ENCODE measurements at places on chromosomes 4 and X.

- no peak overlapping the region for H3K4me3 ChIP-seq
- H3K4me1 ChIP-seq, result no peaks in the 10 kb centered on the region
These were observed 79.6 kb downstream of the VCX2 start for GRCh38 chrX:8091510-8091909.

GRCh38 chr4:107736037-107736436 lies 16.0 kb upstream of the PAPSS1 start:
- no peaks in the 10 kb centered on the region for H3K36me3 ChIP-seq
- no peak overlapping the region for H3K27ac ChIP-seq
- no peak overlapping the region for H3K4me3 ChIP-seq
- no peak for DNase-seq
- no peaks in the 10 kb centered on the region for H3K4me1 ChIP-seq

DNA sequence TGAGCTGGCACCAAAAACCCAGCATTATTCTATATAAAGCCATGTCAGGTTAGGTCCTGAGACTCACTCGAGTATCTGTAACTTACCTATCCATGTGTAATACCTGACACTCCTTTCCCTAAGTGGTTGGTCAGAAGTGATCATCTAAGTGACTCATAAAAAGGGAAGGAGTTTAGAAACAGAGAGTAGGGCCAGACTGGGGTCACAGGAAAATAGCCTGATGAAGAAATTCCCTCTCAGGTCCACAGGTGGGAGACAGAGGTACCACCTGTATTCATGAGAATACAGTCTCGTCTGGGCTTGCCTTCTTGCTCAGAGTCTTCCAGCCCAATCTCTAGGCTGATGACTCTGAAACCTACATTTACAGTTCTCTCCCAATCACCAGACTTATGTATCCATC lies 161.8 kb upstream of the MAP3K15 start:
- H3K27ac ChIP-seq, result no peak overlapping the region
- DNase-seq, result no peak
- peaks cover 22% of the 10 kb centered on the region for H3K36me3 ChIP-seq
- H3K4me1 ChIP-seq, result peaks cover 72% of the 10 kb centered on the region
- H3K4me3 ChIP-seq, result no peak overlapping the region

DNA sequence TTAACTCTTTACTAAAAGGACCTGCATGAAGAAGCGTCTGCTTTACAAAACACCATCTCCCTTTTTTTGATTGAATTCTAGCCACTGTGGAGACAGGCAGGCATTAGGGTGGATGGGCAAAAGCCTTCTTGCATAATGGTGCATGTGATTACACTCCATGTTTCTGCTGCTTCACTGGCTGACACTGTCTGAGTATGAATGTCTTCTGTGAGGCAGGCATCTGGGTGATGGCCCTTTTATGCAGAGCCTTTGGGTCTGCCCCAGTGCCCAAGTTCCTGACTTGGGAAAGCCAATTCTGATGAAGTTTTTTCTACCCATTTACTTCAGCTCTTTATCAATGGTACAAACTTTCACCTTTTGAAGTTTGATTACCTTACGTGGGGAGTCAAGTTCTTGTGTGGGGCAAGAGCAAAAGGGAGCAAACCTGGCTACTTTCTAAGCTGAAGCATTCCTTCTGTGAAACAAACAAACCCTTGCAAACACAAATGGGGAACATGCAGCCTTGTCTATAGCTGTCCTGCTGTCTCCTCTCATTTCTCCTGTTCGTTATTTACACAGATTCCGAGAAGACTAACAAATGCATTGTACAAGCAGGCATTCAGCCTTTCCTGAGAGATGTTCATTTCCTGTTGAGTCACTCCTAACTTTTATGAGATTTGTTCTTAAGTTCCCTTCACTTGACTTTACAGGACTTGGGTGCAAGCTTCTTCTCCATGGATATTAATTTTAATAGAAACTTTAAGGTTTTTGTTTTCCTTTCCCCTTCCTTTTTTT lies 301.9 kb downstream of the TLL1 start:
- DNase-seq, result no peak
- no peaks in the 10 kb centered on the region for H3K4me1 ChIP-seq
- no peak overlapping the region for H3K4me3 ChIP-seq
- no peaks in the 10 kb centered on the region for H3K36me3 ChIP-seq

GRCh38 chr4:139333046-139333445 lies 30.8 kb upstream of the NDUFC1 start:
- no peak for DNase-seq
- H3K4me1 ChIP-seq, result peaks cover 44% of the 10 kb centered on the region
- peaks cover 42% of the 10 kb centered on the region for H3K36me3 ChIP-seq
- H3K4me3 ChIP-seq, result no peak overlapping the region
- H3K27ac ChIP-seq, result peak overlapping the region; percentile 42

GRCh38 chrX:19514791-19515614 lies at the start of gene MAP3K15:
Gene MAP3K15 (minus strand): TSS chrX:19515508. CDS start chrX:19515261, 247 bp downstream.
- H3K4me1 ChIP-seq, result no peaks in the 10 kb centered on the region
- peak within 1 kb of the TSS; percentile 48 for H3K4me3 ChIP-seq
- H3K27ac ChIP-seq, result no peak within 1 kb of the TSS
- H3K27me3 ChIP-seq, result peaks cover 21% of the 10 kb centered on the region
- peak; percentile 46 for DNase-seq

GRCh38 chr4:24551492-24552289 lies 32.7 kb downstream of the DHX15 start:
- H3K4me3 ChIP-seq, result no peak overlapping the region
- no peaks in the 10 kb centered on the region for H3K27me3 ChIP-seq
- H3K4me1 ChIP-seq, result peaks cover 42% of the 10 kb centered on the region

- no peaks in the 10 kb centered on the region for H3K27me3 ChIP-seq
- no peak overlapping the region for H3K27ac ChIP-seq
- H3K36me3 ChIP-seq, result no peaks in the 10 kb centered on the region
- no peak overlapping the region for H3K4me3 ChIP-seq
These were observed 68.3 kb downstream of the FMR1NB start for GRCh38 chrX:148049441-148049840.

DNA sequence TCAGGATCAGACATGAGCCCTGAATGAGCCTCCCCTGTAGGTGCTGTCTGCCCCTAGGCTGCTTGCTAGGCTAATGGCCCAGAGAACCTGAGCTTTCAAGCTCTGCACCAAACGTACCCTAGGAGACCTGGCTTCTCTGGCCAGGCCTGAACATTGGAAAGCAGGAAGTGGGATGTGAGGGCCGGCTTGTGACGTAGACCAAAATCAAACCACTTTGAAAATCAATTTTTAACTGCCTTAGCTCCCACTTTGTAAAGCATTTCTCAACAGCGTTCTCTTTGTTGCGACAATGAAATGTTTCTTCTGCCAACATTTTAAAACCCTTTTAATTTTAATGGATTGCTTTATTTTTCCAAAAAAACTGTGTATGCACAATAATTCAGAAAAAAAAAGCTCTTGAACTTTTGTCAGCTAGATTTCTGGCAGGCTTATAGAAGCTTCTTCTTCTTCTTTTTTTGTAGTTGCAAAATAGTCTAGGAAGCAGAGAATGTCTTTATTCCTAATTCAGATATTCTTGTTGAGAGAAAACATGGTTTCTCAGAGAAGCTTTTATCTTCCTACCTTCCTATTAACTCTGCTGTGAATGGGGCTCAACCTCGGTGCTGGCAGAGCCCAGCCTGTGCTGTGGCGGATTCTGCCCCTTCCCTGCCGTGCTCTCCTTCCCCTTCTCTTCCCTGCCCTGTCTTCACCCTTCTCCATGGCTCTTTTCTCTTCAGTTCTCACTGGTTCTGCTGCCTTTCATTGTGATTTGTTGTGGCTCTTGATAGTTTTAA lies 145.2 kb upstream of the SFRP2 start:
- no peak overlapping the region for H3K4me3 ChIP-seq
- no peak for DNase-seq
- no peak overlapping the region for H3K27ac ChIP-seq
- no peaks in the 10 kb centered on the region for H3K36me3 ChIP-seq

DNA sequence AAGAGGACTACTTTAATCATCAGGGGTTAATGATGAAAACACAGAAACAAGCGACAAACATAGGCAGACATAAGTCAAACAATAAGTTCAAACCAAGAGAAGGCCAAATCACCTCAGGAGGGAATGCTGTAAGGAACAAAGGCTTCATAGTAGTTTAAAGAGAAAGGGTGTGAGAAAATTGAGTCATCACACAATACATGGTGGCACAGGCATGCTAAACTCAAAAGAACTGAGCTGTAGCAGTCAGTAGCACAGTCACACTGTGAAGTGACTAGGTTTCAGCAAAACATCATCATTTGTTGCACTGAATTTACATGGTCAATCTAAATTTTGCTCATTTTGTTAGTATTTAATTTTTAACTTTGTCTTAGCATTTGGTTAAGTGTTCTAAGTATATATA lies 24.2 kb downstream of the SMC1A start:
- no peak overlapping the region for H3K4me3 ChIP-seq
- no peaks in the 10 kb centered on the region for H3K4me1 ChIP-seq
- H3K36me3 ChIP-seq, result peaks cover 41% of the 10 kb centered on the region
- DNase-seq, result no peak
- H3K27me3 ChIP-seq, result no peaks in the 10 kb centered on the region
- H3K27ac ChIP-seq, result peak overlapping the region; percentile 37

DNA sequence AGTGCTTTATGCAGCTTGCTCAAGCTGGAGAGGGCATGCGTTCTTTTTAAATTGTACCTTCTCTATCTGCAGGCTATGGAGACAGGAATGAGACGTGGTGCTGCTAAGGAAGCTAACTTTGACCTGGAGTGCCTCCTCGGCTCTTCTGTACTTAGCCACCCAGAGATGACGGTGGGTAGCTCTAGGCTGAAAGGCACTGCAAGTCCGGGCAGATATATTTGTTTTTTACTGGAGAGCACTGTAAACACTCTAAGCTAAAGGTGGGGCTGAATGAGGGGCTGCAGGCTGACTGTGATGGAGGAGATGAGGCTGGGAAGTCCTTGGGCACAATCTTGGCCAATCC lies 12.1 kb downstream of the ELF4 start:
- peaks cover 3% of the 10 kb centered on the region for H3K36me3 ChIP-seq
- no peak for DNase-seq
- H3K4me3 ChIP-seq, result no peak overlapping the region

GRCh38 chr4:10084651-10085358 lies 31.8 kb downstream of the WDR1 start:
- no peak overlapping the region for H3K4me3 ChIP-seq
- peaks cover 52% of the 10 kb centered on the region for H3K36me3 ChIP-seq
- H3K4me1 ChIP-seq, result no peaks in the 10 kb centered on the region

GRCh38 chr4:124183926-124184325 lies 528.6 kb downstream of the ANKRD50 start:
- DNase-seq, result no peak
- no peak overlapping the region for H3K27ac ChIP-seq
- H3K27me3 ChIP-seq, result no peaks in the 10 kb centered on the region
- no peak overlapping the region for H3K4me3 ChIP-seq

DNA sequence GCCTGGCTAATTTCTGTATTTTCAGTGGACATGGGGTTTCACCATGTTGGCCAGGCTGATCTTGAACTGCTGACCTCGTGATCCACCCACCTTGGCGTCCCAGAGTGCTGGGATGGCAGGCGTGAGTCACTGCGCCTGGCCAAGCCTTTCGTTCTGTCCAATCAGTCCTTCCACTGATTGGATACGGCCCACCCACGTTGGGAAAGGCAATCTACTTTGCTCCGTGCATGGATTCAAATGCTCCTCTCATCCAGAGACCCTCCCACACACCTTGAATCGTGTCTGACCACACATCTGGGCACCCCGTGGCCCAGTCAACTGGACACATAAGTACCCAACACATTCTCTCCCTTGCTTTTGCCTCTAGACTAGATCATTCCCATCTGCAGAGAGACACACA lies 74.9 kb downstream of the CRLF2 start:
- no peaks in the 10 kb centered on the region for H3K4me1 ChIP-seq
- DNase-seq, result no peak
- H3K27ac ChIP-seq, result no peak overlapping the region

- DNase-seq, result no peak
- no peak overlapping the region for H3K27ac ChIP-seq
- no peaks in the 10 kb centered on the region for H3K27me3 ChIP-seq
- no peaks in the 10 kb centered on the region for H3K4me1 ChIP-seq
These were observed 355.1 kb downstream of the HS3ST1 start for GRCh38 chr4:11073621-11074051.

- DNase-seq, result peak; percentile 75
- H3K27me3 ChIP-seq, result peaks cover 17% of the 10 kb centered on the region
- no peaks in the 10 kb centered on the region for H3K4me1 ChIP-seq
- H3K4me3 ChIP-seq, result no peak within 1 kb of the TSS
- no peaks in the 10 kb centered on the region for H3K36me3 ChIP-seq
- H3K27ac ChIP-seq, result no peak within 1 kb of the TSS
These were observed at the start of gene GPR78 for GRCh38 chr4:8580321-8581093. Gene GPR78 (plus strand): TSS chr4:8580392. CDS start chr4:8580983, 591 bp downstream.

- H3K4me3 ChIP-seq, result no peak overlapping the region
- H3K27me3 ChIP-seq, result no peaks in the 10 kb centered on the region
- H3K4me1 ChIP-seq, result no peaks in the 10 kb centered on the region
- peak; percentile 54 for DNase-seq
- no peaks in the 10 kb centered on the region for H3K36me3 ChIP-seq
These were observed 19.2 kb downstream of the PNMA6E start for GRCh38 chrX:153381684-153382532.

DNA sequence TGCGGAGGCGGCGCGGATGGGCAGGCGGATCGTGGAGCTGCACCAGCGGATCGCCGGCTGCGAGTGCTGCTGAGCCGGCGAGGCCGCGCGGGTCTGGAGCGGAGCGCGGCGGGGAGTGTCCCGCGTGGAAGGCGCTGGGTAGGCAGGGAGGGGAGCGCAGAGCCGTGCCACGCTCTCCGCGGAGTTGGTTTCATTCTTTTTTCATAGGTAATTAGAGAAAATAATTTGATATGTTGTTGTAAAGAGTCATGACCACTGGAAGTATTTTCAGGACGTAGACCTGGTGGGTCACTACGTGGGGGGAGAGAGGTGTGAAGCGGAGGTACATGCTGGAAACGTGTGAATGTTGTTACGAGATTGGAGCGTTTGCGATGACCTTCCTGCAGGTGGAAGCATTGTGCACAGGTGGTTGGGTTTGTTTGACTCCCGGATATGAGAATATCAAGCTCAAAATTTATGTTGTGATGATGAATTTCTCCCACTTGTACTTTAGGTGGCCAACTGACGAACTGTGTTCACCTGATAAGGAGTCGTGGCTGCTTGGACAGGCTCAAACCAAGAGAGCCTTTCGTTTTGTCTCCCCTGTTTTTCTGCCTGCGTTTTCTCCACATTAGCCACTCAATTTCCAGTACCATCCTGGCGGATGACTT lies 19.1 kb upstream of the S100P start:
- H3K27ac ChIP-seq, result peak overlapping the region; percentile 90
- DNase-seq, result peak; percentile 80
- H3K27me3 ChIP-seq, result no peaks in the 10 kb centered on the region
- H3K36me3 ChIP-seq, result peaks cover 45% of the 10 kb centered on the region
- H3K4me3 ChIP-seq, result peak overlapping the region; percentile 93
- peaks cover 42% of the 10 kb centered on the region for H3K4me1 ChIP-seq

DNA sequence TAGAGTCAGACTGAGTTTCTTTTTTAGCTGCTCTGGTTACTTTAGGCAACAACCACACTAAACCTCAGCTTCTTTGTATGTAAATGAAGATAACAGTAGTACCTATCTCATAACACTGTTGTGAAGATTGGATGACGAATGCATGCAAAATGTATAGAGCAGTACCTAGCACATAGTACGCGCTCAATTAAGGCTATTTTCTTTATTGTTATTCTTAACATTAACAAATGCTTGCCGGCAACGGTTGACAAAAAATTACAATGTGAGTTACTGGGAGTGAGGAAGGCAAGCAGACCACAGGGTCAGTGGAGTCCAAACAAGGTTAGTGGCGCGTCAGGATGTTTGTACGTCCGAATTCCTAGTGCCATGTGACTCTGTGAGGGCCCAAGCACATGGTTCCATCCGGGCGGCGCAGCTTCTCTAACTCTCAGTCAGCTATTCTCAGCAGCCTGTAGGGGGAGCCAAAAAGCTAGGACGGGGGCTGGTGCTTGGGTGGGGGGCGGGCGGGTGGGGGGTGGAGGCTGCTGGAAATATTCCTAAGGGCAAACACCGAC lies 821 bp upstream of the NALF2 start:
- H3K4me3 ChIP-seq, result no peak overlapping the region
- DNase-seq, result no peak

Measured in activated CD4-positive, alpha-beta T cell treated with anti-CD3 and anti-CD28 coated beads for 36 hours (primary cell).